ENCODE measurements at places on chromosomes 12 and 14.

GRCh38 chr12:19988948-19989347, 379.4 kb upstream of the PDE3A start:
- no peak for DNase-seq

DNA sequence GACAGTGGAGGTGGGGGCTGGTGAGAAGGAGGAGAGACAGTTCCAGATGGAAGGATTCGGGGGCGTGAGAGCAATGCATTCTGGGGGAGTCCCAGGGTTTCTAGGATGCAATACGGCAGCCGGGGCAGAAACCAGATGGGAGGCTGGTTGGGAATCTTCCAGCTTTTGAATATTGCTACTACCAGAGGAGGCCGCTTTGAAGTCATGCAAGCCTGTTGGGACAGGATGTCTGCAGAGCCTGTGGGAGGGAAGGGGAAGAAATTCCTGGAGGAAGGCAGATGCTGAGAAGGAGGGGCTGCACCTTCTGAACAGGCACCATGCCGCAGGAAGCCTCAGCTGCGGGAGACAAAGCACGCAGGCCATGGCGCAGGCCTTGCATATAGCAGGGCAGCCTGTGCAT, 105.4 kb downstream of the APAF1 start:
- DNase-seq, result no peak

- no peak for DNase-seq
Measured at GRCh38 chr12:124620606-124621295, 53.3 kb upstream of the NCOR2 start.

- DNase-seq, result no peak
Measured at GRCh38 chr12:2101359-2101758, 48.6 kb downstream of the CACNA1C start.

- DNase-seq, result no peak
Measured at GRCh38 chr14:100442498-100443490, 119.7 kb downstream of the SLC25A47 start.

- no peak for DNase-seq
Measured at GRCh38 chr12:45581112-45581511, 148.4 kb upstream of the ARID2 start.

DNA sequence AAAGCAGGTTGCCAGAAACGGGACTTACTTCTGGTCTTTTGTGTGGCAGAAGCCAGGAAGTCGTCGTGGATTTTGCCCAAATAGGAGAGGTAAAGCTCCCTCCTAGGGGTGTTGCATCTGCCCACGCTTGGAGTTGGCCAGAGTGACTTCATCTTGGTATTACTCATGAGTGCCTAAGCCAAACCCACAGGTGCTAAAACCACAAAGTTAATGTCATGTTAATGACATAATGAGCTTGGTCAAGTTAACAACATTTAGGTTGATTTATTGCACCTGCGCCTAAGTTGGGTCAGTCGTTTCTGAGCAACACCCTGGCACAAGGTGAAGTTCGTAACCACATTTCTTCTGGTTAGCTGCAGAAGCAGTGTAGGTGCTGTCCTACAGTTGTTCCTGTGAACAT, 225.2 kb downstream of the FUT8 start:
- DNase-seq, result peak; percentile 35

GRCh38 chr14:35959835-35960234, 133.7 kb downstream of the BRMS1L start:
- DNase-seq, result no peak

- no peak for DNase-seq
Measured at GRCh38 chr12:88367231-88367630, 213.0 kb downstream of the KITLG start.

DNA sequence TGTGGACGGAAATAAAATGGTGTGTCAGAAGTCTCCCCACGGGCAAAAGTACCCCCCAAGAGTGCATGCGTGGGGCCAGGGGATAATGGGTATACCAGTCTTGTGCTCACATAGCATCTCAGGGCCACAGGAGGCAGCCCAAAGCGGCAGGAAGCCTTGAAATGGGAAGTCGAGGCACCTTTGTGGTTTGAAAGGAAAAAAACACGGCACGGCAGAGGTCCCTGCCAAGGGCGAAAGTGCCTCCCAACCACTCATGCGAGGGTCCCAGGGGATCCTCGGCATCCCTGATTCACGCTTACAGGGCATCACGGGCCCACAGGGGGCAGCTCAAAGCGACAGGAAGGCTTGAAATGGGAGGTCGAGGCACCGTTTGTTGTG, 583.2 kb downstream of the ALG10 start:
- no peak for DNase-seq

GRCh38 chr12:6852651-6853354, 853 bp downstream of the USP5 start:
- DNase-seq, result peak; percentile 75

- no peak for DNase-seq
Measured at GRCh38 chr12:88360343-88360742, 218.2 kb downstream of the TMTC3 start.

DNA sequence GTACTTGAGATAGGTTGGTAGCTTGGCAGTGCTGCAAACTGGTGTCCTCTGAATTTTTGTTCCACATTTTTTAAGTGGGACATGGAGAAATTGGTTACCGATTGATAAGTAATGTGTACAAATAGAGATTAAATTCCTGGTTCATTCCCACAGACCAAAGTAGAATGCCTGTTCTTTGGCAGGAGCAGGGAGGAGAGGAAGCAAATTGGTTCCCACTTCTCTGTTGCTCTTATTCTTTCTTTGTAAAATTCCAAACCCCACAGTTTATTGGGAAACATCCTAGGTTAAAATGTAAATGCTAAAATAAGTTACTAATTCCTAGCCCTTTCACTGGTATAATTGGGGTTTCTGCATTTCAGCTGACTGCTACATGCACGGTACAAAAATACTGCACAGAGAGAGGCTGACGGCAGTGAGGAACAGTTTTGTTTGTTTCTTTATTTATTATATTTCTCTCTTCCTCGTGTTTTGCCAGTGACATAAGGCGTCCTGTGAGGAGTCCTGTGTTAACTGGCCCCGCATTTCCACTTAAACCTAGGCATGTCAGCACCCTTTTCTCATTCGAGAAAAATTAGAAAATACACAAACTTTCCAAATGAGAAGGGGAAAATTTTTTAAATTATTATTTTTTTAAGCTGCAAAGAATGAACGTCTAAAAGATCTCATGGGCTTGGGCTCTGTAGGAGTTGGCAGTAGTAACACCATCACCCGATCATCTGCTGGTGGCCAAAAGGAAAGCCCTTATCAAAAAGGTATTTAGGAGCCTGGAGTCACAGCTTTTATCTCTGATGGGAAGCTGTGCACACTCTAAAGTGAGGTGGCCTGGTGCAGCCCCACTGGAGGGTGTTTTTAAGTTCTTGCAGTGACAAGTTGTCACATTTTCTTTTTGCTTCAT, 25.4 kb upstream of the BCL7A start:
- DNase-seq, result no peak

DNA sequence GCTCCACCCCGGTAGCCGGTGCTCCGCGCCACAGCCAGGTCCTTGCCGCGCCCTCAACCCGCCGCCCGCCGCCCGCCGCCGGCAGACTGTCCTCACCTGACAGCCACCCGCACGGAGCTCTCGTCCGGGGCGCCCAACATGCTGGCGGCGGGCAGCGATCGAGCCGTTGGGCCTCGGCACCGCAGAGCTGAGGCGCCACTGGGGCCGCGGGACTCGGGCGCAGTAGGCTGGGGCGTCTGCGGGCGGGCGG, 164 bp downstream of the KIF21A start:
- DNase-seq, result no peak

- DNase-seq, result no peak
Measured at GRCh38 chr14:65704850-65705249, 292.3 kb downstream of the FUT8 start.

GRCh38 chr14:66330228-66330627, 155.9 kb upstream of the CCDC196 start:
- DNase-seq, result no peak

GRCh38 chr12:39626033-39626814, 6.6 kb upstream of the ABCD2 start:
- DNase-seq, result no peak

DNA sequence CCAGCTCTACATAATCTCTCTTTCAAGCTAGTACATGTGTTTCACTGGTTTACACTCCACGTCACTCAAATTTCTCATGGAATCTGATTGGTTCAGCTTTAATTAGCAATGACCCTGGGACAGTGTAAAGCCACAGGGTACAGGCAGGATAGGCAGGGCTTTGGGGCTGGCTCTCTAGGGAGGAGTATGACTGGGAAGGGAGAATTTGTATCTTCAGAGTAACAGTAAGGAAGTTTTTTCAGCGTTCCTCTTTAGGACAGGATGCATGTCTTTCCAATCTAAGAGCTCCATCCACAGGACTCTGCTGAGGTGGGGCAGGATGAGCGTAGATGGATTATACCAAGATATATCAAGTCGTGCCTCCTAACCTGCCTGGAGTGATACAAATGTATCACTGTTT, 112.0 kb upstream of the CLEC14A start:
- DNase-seq, result no peak

- no peak for DNase-seq
Measured at GRCh38 chr12:9732921-9733461, at the start of gene CLECL1. CLECL1 (minus strand) TSS chr12:9733097.

GRCh38 chr12:80593766-80594165, 113.7 kb upstream of the MYF6 start:
- DNase-seq, result no peak

GRCh38 chr12:53505086-53505485, 2.2 kb downstream of the NPFF start:
- DNase-seq, result no peak

- DNase-seq, result no peak
Measured at GRCh38 chr12:118061873-118062843, 1.2 kb upstream of the WSB2 start.

DNA sequence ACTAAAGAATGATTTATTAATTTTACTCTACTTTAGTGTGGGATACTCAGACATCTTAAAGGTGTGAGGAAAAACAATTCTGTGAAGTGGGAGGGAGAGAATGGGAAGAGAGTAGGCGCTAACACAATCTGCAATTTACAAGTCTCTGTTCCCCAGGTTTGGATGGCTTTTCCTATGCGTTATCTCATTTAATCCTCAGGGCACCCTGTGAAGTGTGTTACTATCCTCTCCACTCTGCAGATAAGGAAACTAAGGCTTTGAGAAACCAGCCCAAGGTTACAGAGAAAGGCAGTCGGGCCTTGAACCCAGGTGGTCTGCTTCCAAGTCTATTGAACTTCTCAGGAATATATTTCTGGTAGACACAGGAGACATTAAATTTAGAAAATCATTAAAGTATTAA, 36.2 kb upstream of the TUBA1C start:
- DNase-seq, result no peak

- DNase-seq, result no peak
Measured at GRCh38 chr12:108857158-108857407, 300 bp downstream of the SSH1 start.

GRCh38 chr14:103404920-103405319, 19.7 kb downstream of the MARK3 start:
- DNase-seq, result no peak

- no peak for DNase-seq
Measured at GRCh38 chr12:90562671-90563070, 392.3 kb downstream of the CCER1 start.

DNA sequence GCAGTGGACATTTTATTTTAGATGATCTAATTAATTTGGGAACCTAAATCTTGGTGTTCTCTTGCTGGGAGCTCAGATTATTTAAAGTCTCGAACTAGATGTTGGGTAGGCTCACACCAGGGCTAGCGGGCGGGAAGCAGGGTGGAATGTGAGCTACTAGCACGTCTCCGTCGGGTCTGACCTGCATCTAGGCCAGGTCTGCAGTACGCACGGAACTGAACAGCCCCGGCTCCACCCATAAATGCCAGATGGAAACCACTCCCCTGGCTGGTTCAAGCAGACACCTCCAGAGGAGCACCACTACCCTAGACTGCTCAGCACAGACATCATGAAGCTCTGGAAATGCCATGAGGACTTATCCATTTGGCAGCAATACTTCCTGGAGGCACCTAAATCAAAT, 10.3 kb downstream of the ZNF605 start:
- DNase-seq, result no peak

DNA sequence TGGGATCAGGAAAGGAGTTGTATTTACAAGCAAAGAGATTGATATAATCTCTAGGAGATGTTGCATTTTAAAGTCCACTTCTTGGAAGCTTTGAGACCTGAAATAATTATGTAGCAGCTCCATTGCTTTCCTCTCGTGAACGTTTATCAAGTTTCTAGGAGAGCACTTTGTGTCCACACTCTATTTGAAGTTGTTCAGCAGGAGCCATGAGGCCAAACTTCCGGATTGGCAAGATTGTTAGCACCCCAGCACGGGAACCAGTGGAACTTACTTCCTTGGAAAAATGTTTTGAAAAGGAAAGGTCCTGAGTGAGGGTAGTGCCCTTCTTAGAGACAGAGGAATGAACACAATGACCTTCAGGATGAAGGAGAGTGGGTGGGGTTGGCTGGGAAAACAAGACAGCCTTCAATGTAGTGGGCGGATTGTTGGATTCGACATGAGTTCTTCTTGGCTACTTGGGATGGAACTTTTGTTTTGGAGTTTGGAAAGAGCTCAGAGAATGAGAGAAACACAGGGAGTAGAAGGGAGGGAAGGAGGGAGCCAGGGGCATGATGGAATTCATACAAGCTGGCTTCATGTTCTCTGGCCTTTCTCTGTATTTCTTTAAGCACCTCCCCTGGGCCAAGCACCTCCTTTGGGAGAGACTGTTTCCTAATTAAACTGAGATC, 23.8 kb upstream of the CISTR start:
- DNase-seq, result no peak

DNA sequence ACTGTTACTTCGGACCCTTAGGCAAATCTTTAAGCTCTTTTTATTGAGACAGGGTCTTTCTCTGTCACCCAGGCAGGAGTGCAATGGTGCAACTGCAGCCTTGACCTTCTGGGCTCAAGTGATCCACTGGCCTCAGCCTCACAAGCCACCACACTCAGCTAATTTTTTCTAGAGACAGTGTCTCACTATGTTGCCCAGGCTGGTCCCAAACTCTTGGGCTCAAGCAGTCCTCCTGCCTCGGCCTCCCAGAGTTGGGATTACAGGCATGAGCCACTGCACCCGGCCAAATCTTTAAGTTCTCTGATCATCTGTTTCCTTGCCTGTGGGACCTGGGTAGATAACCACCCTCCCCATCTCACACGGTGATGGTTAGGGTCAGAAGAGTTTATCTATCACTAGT, 2.3 kb upstream of the GPX2 start:
- DNase-seq, result no peak

DNA sequence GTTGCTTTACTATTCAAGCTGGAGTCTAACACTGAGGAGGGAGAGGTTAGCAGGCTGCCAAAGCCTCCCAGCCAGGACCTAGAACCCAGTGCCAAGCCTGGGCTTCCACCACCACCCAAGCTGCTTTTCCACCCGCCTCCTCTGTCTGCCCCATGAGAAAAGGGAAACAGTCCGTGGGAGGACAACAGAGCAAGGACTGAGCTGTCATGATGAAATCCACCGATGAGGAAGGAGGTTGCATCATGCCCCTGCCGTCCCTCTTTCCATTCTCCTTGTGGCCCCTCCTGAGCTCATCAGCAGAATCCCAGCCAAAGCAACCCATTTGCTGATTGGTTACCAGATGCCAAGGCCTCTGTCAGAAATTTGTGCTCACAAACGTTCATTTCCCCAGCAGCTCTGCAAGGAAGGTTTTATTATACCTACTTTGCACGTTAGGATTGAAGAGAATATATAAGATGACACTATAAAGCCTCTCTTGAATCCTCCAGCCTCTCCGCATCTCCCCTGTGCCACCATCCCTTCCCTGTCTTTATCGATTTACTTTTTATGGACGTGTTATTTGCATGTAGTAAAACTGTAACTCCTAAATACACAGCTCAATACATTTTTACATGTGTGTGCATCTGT, 6.3 kb upstream of the SERPINA1 start:
- no peak for DNase-seq

- no peak for DNase-seq
Measured at GRCh38 chr12:24742378-24742777, 206.5 kb downstream of the BCAT1 start.

Data from CD4-positive, alpha-beta T cell treated with Interleukin-15 for 4 hours (primary cell).